Activated CD4-positive, CD25-positive, alpha-beta regulatory T cell (primary cell): ENCODE measurements at places on chromosomes 1 and 21.

- DNase-seq: no peak
These were observed 27.9 kb downstream of the MORC3 start for GRCh38 chr21:36347962-36348328.

GRCh38 chr1:147800804-147801203 lies 40.4 kb upstream of the GJA5 start:
- no peak for DNase-seq

- no peak for DNase-seq
These were observed 10.5 kb downstream of the RO60 start for GRCh38 chr1:193069748-193070385.

GRCh38 chr1:47978486-47978885 lies 18.7 kb downstream of the TRABD2B start:
- no peak for DNase-seq

DNA sequence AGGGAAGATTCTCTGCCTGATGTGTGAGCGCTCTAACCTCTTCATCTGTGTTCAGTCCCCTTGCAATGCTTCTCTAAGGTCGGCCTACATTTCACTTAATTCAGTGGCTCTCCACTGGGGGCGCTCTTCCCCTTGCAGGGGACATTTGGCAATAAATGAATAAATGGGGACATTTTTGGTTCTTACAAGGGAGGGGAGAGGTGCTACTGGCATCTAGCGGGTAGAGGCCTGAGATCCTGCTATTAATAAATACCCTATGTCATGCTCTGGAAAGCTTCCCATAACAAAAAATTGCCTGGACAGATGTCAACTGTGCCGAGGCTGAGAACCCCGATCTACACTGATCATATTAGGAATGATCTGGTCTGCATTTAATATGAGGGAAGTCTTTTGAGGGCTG lies 25.9 kb upstream of the DNAJC11 start:
- DNase-seq: peak; percentile 17
